ENCODE measurements at places on chromosomes 3 and 15. TPM values are rescaled to one million over a fixed set of nuclear protein-coding genes. Genes with fewer than 3 reads are reported as not detected.

The CLDN16 gene
- 0.50 TPM for total RNA-seq

The RPL35A gene
- total RNA-seq = 1,013 TPM

The ILDR1 gene
- not detected for total RNA-seq

The GRAMD1C gene
- 3.7 TPM for total RNA-seq

The GOLGA8R gene
- total RNA-seq = 1.6 TPM

The RASL12 gene
- 0.36 TPM for total RNA-seq

The KBTBD13 gene
- not detected for total RNA-seq

The PIF1 gene
- 1.7 TPM for total RNA-seq

The MCTP2 gene
- 4.5 TPM for total RNA-seq

The SCG3 gene
- 1.8 TPM for total RNA-seq

The FSIP1 gene
- total RNA-seq = 0.84 TPM

The HDC gene
- not detected for total RNA-seq

The PARP16 gene
- 4.7 TPM for total RNA-seq

The LRRC31 gene
- not detected for total RNA-seq

The TYRO3 gene
- 34.0 TPM for total RNA-seq

The ANKUB1 gene
- total RNA-seq = not detected

The TRPM1 gene
- not detected for total RNA-seq

The IL17RE gene
- total RNA-seq = 3.7 TPM

The GRAMD2A gene
- total RNA-seq = 0.77 TPM

The LMOD3 gene
- not detected for total RNA-seq

The SLITRK3 gene
- total RNA-seq = not detected

The MLH1 gene
- total RNA-seq = 34.0 TPM

The WNT5A gene
- total RNA-seq = 66.2 TPM

The TGM5 gene
- total RNA-seq = 0.16 TPM

The TMEM207 gene
- total RNA-seq = not detected

The RPUSD2 gene
- total RNA-seq = 10.9 TPM

The TXNRD3 gene
- 11.1 TPM for total RNA-seq

The TTC21A gene
- 3.9 TPM for total RNA-seq

The ZBBX gene
- 1.3 TPM for total RNA-seq

The RTP4 gene
- 1.2 TPM for total RNA-seq

The CCR1 gene
- 0.41 TPM for total RNA-seq

The GADL1 gene
- total RNA-seq = 0.09 TPM

The RETNLB gene
- total RNA-seq = not detected

The ZNF660 gene
- total RNA-seq = 5.5 TPM

The PRICKLE2 gene
- total RNA-seq = 101 TPM

The ATP13A5 gene
- total RNA-seq = not detected

The BCL2A1 gene
- not detected for total RNA-seq

The PAQR9 gene
- 0.22 TPM for total RNA-seq

The PRSS50 gene
- total RNA-seq = not detected

The ARGFX gene
- total RNA-seq = not detected

The TNNC1 gene
- 12.4 TPM for total RNA-seq

The CHRM5 gene
- total RNA-seq = not detected

The ZKSCAN7 gene
- 5.7 TPM for total RNA-seq

The LXN gene
- total RNA-seq = 18.1 TPM

The CACNA2D2 gene
- 1.00 TPM for total RNA-seq

The UCN2 gene
- total RNA-seq = 2.8 TPM

Measured in astrocyte (in vitro differentiated cells and primary cell).